ENCODE measurements at places on chromosomes 12 and 14.

DNA sequence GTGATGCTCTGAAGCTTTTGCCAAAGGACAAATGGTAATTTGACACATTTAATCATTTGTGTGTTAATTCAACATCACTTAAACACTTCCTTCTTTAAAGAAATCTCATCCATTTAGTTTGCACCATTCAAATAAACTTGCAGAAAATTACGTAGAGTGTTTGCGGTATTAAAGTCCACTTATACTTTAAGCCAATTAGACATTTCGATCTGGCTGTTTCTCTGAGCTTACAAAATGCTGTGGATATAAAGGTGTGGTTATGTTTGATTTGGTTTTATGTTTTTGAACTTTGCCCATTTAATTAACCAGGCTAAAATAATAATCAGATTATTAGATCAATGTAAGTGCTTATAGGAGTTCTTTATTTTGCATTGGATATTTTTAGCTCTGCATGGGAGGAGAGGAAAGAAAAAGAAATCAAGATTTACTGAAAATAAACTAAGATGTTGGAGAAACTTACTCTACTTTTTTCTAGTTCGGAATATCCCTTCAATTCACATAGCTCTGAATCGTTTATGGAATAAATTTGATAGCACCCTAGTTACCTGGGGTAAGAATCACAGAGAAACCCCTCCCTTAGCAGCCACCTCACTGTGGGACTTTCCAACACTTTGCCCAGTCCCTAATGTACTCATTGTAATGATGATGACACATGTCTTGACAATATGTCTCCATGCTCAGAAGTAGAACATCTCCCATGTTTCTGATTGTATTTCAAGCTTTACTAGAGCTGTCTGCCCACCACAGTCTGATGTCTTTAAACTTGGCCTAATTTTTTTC, 268.0 kb downstream of the BTG1 start:
- DNase-seq: peak; percentile 25

GRCh38 chr14:61034416-61035120, 53.5 kb downstream of the SLC38A6 start:
- DNase-seq: no peak

DNA sequence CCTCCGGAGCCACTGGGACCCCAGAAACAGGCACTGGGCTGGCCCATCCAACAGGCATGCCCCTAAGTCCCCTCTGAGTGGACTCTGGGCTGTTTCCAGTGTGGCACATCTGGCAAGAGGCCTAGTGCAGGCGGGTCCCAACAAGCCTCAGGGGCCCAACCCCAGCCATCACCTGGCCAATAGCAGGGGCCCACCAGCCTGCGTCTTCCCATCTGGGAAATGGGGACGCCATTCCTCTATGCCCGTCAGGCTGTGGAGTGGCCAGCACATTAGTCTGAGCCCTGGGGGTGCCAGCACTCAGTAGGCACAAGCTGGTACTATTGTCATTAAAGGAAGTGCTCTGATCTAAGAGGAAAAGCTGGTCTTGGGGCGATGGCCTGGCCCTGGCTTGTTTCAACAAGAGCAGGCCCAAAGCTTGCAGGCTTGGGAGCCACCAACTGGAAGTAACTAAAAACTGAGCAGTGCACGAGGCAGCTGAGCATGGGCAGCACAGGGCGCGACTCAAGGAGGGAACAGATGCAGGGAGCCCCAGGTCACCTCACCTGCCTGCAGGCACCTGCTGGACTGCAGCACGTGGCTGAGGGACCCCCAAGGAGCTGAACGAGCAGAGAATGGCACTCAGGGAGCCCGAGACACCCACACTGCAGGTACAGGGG, 8.4 kb downstream of the DEGS2 start:
- no peak for DNase-seq

DNA sequence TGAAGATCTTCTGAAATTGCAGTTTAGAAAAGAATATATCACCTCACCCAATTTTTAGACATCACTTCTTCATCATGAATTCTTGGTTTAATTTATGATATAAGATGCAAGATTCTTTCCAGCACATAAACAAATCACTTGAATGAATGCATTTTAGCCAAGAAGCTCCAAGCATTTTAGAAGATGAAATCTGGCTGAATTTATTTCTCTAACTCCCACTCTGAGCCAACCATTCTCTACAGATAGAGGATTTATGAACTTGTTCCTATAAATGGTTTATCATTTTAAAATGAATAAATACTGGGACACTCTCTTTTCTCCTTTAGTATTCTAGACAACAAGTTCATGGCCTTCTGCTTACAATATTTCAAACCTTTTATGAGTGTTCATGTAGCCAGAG, 71.7 kb downstream of the GRIP1 start:
- DNase-seq: no peak

GRCh38 chr12:26373606-26374495, 178.5 kb downstream of the SSPN start:
- no peak for DNase-seq

DNA sequence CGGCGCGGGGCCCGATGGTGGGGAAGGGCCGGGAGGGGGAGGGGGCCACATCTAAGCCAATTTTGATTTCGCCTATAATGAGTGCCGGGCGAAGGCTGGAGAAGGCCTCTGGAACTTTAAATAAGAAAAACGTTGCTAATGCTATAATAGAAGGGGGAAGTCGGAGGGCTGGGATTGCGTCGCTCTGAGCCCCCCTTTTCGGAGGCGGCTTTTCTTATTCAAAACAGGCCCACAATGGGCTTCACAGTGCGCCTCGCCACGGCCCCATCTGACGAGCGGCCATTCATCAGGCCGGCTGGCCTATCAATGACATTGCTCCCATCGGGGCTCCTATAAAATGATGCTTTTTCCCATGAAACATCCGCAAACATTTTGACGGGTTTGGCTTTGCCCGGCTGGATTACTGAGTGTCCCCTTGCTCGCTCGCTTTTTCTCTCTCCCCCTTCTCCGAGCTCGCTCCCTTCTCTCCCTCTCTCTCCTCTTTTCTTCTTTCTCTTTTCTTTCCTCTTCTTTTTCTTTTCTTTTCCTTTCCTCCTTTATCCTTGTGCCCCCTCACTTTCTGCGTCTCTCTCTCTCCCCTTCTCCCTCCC, at the start of gene RFX4:
TSS of gene RFX4 (plus strand) at position 364 of the 590 bp plus-strand sequence. CDS start 317 bp downstream, outside the sequence.
- DNase-seq: no peak

GRCh38 chr14:86086962-86087361, 557.0 kb downstream of the FLRT2 start:
- DNase-seq: no peak

DNA sequence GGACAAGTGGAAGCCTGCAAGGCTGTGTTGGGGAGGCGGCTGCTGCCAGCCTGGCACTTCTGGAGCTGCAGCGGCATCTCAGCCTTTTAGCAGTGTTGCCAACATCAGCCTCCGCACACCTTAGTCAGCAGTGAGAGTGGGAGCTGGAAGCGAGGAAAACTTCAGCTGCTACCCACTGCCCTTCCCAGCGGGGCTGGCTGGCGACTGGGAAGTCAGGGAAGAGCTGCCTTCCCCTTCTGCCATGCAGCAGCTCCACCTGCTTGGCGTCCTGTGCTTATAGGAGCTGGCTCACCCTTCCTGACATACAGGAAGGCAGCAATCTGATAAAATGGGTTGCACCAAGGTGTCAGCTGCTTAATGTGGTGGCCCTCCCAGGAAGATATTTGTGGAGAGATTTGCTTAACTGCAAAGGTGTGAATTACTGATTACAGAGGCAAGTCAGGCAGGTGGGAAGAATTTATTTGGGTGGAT, 15.4 kb upstream of the PLEKHG3 start:
- DNase-seq: no peak

- DNase-seq: no peak
These were observed 28.9 kb downstream of the RTRAF start for GRCh38 chr14:52018252-52018651.

GRCh38 chr12:27464220-27464554, 17.7 kb downstream of the SMCO2 start:
- no peak for DNase-seq

GRCh38 chr14:104876251-104876699, 11.2 kb downstream of the CEP170B start:
- DNase-seq: no peak

GRCh38 chr12:109558374-109559199, 14.7 kb downstream of the MMAB start:
- DNase-seq: no peak

DNA sequence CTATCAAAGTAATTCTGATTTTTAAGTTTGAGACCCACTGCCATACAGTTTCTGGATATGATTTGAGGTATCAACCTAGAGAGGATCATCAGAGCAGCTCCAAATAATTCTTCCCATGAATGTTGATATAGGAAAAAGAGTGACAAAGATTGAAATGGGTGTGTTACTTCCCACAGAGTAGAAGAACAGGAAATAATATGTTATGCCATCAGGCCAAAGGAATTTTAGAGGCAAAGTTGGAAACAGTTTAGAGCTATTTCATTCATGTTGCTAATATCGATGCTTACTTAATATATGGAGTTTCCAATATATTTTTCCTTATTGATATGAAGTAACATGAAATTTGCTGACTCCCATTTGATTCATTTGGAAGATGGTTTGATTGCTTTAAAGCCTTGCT, 8.9 kb upstream of the MSRB3 start:
- no peak for DNase-seq

DNA sequence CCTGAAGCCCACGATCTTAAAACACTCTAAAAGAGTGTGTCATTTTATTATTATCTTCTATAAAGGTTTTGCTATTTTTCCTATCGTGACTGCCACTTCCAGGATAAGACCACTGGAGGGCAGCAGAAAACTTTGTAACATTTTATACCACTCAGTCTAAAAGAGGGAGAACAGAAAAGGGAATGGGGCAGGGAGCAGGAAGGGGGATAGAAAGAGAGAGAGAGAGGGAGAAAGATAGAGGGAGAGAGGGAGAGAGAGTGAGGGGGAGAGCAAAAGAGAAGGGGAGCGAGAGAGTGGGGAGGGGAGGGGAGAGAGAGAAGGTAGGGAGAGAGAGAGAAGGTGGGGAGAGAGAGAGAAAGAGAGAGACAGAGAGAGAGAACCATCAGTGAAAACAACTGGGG, 2.0 kb upstream of the ART4 start:
- DNase-seq: peak; percentile 21

DNA sequence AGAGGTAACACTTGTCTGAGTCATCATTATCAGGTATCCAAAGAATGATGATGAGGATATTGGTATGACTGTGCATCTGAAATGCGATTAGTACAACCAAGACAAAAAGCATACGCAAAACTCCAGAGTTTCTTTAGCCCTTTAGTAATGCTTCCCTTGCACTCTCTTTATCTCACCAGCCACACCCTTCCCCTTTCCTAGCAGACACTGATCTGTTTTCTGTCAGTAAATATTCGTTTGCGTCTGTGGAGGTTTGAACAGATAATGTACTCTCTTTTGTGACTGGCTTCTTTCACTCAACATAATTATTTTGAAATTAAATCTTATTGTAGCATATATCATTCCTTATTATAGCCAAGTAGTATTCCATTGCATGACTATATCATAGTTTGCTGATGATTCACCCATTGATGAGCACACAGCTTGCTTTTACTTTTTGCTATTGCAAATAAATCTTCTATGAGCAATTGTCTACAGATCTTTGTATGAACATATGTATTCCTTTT, 775.7 kb downstream of the SLC6A15 start:
- no peak for DNase-seq

DNA sequence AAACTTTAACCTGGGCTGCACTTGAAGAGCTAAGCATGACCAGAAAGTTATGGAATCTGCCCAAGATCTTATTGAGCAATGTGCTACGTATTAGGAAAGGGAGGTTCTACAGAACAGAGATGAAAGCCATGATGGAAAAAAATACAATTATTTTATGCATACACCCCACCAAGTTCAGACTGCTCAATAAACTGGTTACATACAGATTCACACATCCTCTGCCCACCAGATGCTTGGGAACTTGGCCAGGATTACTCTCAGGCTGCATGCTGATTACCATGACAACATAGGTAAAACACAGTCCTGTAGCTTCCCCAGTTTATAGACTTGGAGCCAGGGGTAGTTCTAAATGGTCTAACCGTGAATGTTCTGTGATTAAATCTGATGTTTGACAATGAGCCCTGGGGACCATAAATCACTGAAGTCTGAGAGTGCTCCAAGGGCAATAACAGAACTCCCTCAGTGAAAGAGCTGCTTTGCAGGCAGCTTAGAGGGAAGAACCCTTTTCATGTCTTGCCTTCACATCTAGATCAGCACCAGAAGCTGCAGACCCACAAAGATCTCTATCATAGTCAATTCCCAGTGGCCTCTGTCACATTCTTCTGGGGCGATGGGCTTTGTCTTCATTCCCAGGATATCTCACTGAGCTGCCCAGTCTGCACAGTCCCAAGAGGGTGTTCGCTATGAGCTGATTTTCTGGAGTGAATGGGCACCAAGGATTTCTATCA, 232.2 kb downstream of the EMP1 start:
- DNase-seq: no peak

GRCh38 chr12:113471619-113472171, at the start of gene LHX5:
Gene LHX5, minus strand, starts transcription at chr12:113471871. Its CDS starts 373 bp downstream, at chr12:113471498.
- no peak for DNase-seq

- DNase-seq: no peak
These were observed 47.4 kb downstream of the AMN start for GRCh38 chr14:102969901-102970300.

Measured in stimulated activated CD4-positive, alpha-beta T cell treated with anti-CD3 and anti-CD28 coated beads, TNF-alpha, amount 100 ng/mL, for 24 hours (primary cell).